ENCODE measurements at places on chromosomes 5 and 9.

DNA sequence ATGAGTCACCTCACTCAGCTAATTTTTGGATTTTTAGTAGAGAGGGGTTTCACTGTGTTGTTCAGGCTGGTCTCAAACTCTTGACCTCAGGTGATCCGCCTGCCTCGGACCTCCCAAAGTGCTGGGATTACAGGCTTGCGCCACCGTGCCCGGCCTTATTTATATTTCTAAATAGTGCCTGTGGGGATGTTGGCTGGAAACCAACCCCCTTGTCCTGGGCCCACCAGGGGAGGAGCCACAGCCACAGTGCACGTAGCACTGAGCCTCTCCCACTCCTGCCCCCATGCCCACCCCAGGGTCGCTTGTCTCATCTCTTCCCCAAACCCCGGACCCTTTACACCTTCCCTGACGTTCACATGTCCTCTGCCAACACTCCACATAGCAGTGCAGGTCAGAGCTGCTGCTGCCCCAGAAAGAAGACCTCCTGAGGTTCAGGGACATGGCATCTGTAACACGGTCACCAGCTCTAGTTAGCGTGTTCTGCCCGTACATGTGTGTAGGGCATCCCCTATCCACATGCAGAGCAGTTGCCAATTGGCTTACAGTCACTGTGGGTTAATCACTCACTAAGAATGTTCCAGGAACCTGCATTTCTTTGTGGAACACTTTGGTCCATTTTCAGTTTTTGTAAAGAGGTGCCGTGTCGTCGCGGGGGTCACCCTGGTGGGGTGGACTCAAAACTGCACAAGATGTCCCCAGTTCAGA lies 10.2 kb upstream of the MRPS2 start:
- DNase-seq, result no peak
- no peaks in the 10 kb centered on the region for H3K4me1 ChIP-seq
- no peak overlapping the region for H3K27ac ChIP-seq
- H3K4me3 ChIP-seq, result no peak overlapping the region

GRCh38 chr9:97067490-97067889 lies 28.5 kb upstream of the CTSV start:
- no peak overlapping the region for H3K4me3 ChIP-seq
- H3K4me1 ChIP-seq, result peaks cover 5% of the 10 kb centered on the region
- no peak for DNase-seq
- no peaks in the 10 kb centered on the region for H3K36me3 ChIP-seq
- no peak overlapping the region for H3K27ac ChIP-seq

DNA sequence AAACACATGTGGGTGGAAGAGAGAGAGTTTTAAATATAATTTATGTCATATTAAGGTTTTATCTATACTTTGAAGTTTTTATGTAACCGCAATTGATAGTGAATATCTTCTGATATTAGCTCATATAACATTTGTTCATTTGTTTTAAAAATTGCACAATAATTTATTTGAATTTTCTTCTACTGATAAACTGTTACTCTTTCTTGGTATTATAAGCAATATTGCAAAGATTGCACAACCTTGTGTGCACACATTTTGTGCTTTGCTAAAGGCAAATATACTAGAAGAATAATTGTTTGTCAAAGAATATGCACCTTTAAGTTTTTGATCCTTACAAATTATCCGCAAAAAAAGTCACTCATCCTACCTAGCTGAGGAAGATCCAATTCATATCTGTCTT lies 275.7 kb downstream of the TLR4 start:
- H3K27ac ChIP-seq, result no peak overlapping the region
- H3K27me3 ChIP-seq, result peaks cover 7% of the 10 kb centered on the region
- no peaks in the 10 kb centered on the region for H3K4me1 ChIP-seq
- no peak overlapping the region for H3K4me3 ChIP-seq

DNA sequence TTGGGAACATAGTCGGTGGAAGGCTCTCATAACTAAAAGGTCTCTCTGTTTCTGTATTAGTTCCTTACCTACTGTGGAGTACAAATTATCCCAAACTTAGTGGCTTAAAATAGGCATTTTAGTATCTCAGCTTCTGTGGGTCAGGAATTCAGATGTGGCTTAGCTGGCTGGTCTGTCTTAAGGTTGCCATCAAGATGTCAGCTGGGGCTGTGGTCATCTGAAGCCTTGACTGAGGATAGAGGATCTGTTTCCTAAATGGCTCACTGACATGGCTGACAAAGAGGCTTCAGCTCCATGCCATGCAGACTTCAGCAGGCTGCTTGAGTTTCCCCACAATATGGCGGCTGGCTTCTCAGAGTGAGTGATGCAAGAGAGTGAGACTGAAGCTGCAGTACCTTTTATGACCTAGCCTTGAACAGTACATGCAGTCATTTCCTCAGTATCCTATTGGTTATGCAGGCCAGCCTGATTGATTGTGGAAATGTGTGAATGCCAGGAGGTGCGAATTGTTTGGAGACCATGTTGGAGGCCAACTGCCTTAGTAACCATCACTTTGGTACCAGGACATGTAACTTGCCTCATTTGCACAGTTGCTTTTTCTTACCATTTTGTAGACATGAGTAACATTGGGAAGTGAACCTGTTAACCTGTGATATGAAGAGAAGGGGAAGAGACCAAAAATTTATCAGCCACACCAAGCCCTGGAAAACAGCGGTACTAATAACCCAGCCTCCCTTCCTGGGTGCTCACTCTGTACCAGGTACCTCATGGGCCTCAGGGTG lies 152.8 kb upstream of the IER5L start:
- H3K36me3 ChIP-seq, result no peaks in the 10 kb centered on the region
- DNase-seq, result no peak
- H3K4me1 ChIP-seq, result peaks cover 25% of the 10 kb centered on the region
- H3K27me3 ChIP-seq, result peaks cover under 1% of the 10 kb centered on the region

DNA sequence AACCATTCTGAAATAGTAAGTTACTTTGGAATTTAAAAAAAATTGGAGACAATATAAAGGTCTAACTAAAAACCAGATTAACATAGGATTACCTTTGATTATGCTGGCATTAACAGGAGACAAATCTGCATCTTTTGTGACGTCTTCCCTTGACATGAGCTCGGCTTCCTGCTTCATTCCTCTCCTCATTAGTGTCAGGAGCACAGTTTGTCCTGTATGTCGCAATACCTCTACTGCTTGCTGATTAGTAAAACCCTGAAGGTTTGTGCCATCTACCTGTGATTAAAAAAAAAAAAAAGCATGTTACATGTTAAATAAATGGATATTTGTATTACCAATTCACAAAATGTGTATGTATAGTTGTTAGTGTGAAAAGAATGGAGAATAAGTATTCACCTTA lies 73.7 kb downstream of the MPDZ start:
- no peak overlapping the region for H3K27ac ChIP-seq
- no peak overlapping the region for H3K4me3 ChIP-seq
- H3K4me1 ChIP-seq, result no peaks in the 10 kb centered on the region
- no peaks in the 10 kb centered on the region for H3K27me3 ChIP-seq
- no peak for DNase-seq

- no peaks in the 10 kb centered on the region for H3K27me3 ChIP-seq
- H3K27ac ChIP-seq, result no peak overlapping the region
- peaks cover 10% of the 10 kb centered on the region for H3K36me3 ChIP-seq
- no peak overlapping the region for H3K4me3 ChIP-seq
- DNase-seq, result no peak
Observed at GRCh38 chr9:3516667-3517330, 9.0 kb downstream of the RFX3 start.

- no peaks in the 10 kb centered on the region for H3K27me3 ChIP-seq
- H3K27ac ChIP-seq, result no peak overlapping the region
- peaks cover 49% of the 10 kb centered on the region for H3K36me3 ChIP-seq
- DNase-seq, result no peak
Observed at GRCh38 chr5:134606726-134607125, 25.9 kb downstream of the SAR1B start.

DNA sequence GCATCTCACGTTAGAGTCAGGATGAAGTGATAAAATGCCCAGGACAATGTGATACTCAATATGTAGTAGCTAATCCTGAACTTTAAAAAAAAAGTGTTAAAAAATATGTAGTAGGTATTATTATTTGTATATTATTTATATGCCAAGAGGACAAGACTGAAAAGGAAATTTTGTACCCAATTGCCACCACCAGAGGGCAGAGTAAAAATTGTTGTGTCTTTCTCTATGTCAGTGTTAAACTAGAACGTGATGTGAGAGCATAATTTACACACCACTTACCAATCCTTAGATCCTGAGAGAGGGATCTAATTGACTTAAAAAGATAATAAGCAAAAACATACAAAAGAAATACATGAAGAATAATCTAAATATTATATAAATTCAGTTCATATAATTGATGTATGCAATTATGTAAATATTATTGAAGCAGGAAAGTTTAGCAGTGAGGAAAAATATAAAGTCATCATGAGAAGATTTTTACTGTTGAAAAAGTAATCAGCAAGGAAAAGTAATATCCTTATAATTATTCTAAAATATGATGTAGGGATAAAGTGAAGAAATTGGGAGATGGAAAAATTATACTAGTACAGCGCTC lies 288.9 kb downstream of the RAB3C start:
- DNase-seq, result peak; percentile 19
- H3K36me3 ChIP-seq, result no peaks in the 10 kb centered on the region
- H3K27me3 ChIP-seq, result peaks cover 8% of the 10 kb centered on the region
- no peaks in the 10 kb centered on the region for H3K4me1 ChIP-seq

DNA sequence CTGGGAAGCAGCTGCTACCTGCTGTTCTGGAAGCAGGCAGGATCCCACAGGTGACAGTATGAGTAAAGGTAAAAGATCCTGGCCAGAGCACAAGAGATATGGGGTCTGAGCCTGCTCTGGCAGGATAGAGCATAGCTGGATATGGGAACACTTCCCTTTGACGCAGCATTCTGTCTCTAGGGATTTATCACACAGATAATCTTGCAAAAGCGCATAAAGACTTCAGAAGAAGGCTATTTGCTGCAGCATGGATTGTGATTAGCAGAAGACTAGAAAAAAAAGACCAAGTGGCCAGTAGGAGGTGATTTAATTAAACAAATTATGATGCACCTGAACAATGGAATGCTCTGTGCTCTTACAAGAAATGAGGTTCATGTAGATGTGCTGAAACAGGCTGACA lies 52.4 kb upstream of the PWWP2A start:
- no peak overlapping the region for H3K4me3 ChIP-seq
- H3K27me3 ChIP-seq, result peaks cover 4% of the 10 kb centered on the region

- no peaks in the 10 kb centered on the region for H3K36me3 ChIP-seq
- H3K27me3 ChIP-seq, result no peaks in the 10 kb centered on the region
- no peak overlapping the region for H3K27ac ChIP-seq
- no peaks in the 10 kb centered on the region for H3K4me1 ChIP-seq
Observed at GRCh38 chr5:33261305-33261704, 179.5 kb upstream of the TARS1 start.

GRCh38 chr9:19397845-19398244 lies 11.0 kb upstream of the ACER2 start:
- H3K4me3 ChIP-seq, result no peak overlapping the region
- no peaks in the 10 kb centered on the region for H3K27me3 ChIP-seq
- DNase-seq, result no peak
- H3K4me1 ChIP-seq, result no peaks in the 10 kb centered on the region
- H3K27ac ChIP-seq, result no peak overlapping the region

GRCh38 chr9:89364666-89365531 lies 46.6 kb downstream of the SECISBP2 start:
- H3K36me3 ChIP-seq, result peaks cover 20% of the 10 kb centered on the region
- H3K4me3 ChIP-seq, result no peak overlapping the region
- H3K4me1 ChIP-seq, result peaks cover 13% of the 10 kb centered on the region

GRCh38 chr5:37771731-37772130 lies 68.1 kb downstream of the GDNF start:
- peaks cover 5% of the 10 kb centered on the region for H3K36me3 ChIP-seq
- H3K4me3 ChIP-seq, result no peak overlapping the region
- H3K27me3 ChIP-seq, result no peaks in the 10 kb centered on the region

GRCh38 chr5:79023348-79023747 lies 38.2 kb upstream of the ARSB start:
- H3K4me1 ChIP-seq, result peaks cover 11% of the 10 kb centered on the region
- no peak for DNase-seq
- H3K27ac ChIP-seq, result no peak overlapping the region
- peaks cover 50% of the 10 kb centered on the region for H3K27me3 ChIP-seq

GRCh38 chr9:15711931-15712330 lies 159.1 kb downstream of the CCDC171 start:
- no peaks in the 10 kb centered on the region for H3K4me1 ChIP-seq
- H3K27ac ChIP-seq, result no peak overlapping the region
- no peak for DNase-seq
- H3K27me3 ChIP-seq, result no peaks in the 10 kb centered on the region
- no peak overlapping the region for H3K4me3 ChIP-seq

- peaks cover 54% of the 10 kb centered on the region for H3K36me3 ChIP-seq
- H3K4me3 ChIP-seq, result no peak overlapping the region
- H3K4me1 ChIP-seq, result peaks cover 30% of the 10 kb centered on the region
- H3K27ac ChIP-seq, result no peak overlapping the region
- no peaks in the 10 kb centered on the region for H3K27me3 ChIP-seq
- DNase-seq, result no peak
Observed at GRCh38 chr9:4861736-4862451, 69.2 kb downstream of the RCL1 start.

- no peak for DNase-seq
- H3K27me3 ChIP-seq, result no peaks in the 10 kb centered on the region
Observed at GRCh38 chr5:15338546-15338945, 161.4 kb upstream of the FBXL7 start.

- H3K4me3 ChIP-seq, result no peak overlapping the region
- H3K27me3 ChIP-seq, result no peaks in the 10 kb centered on the region
- H3K4me1 ChIP-seq, result no peaks in the 10 kb centered on the region
- no peak overlapping the region for H3K27ac ChIP-seq
Observed at GRCh38 chr9:102569436-102569835, 425.7 kb upstream of the CYLC2 start.

GRCh38 chr9:93129286-93129685 lies 4.8 kb downstream of the NINJ1 start:
- no peak for DNase-seq
- no peaks in the 10 kb centered on the region for H3K27me3 ChIP-seq
- H3K27ac ChIP-seq, result no peak overlapping the region
- peaks cover 63% of the 10 kb centered on the region for H3K4me1 ChIP-seq
- no peak overlapping the region for H3K4me3 ChIP-seq

- H3K36me3 ChIP-seq, result no peaks in the 10 kb centered on the region
- DNase-seq, result no peak
- peaks cover 40% of the 10 kb centered on the region for H3K27me3 ChIP-seq
- no peak overlapping the region for H3K4me3 ChIP-seq
Observed at GRCh38 chr9:89935801-89936200, 331.0 kb downstream of the GADD45G start.

- peaks cover 1% of the 10 kb centered on the region for H3K4me1 ChIP-seq
- no peak for DNase-seq
- H3K27ac ChIP-seq, result no peak overlapping the region
- H3K36me3 ChIP-seq, result no peaks in the 10 kb centered on the region
Observed at GRCh38 chr9:14277761-14278160, 36.2 kb downstream of the NFIB start.

- H3K27ac ChIP-seq, result no peak overlapping the region
- no peaks in the 10 kb centered on the region for H3K36me3 ChIP-seq
- no peak overlapping the region for H3K4me3 ChIP-seq
Observed at GRCh38 chr5:59126708-59127573, 544.1 kb downstream of the RAB3C start.

- no peaks in the 10 kb centered on the region for H3K27me3 ChIP-seq
- no peaks in the 10 kb centered on the region for H3K4me1 ChIP-seq
- no peaks in the 10 kb centered on the region for H3K36me3 ChIP-seq
- no peak overlapping the region for H3K4me3 ChIP-seq
Observed at GRCh38 chr5:13648822-13649221, 295.7 kb downstream of the DNAH5 start.
